ENCODE measurements at places on chromosomes 16 and 17. TPM values are rescaled to one million over a fixed set of nuclear protein-coding genes. Genes with fewer than 3 reads are reported as not detected.

CMTM2 gene
- total RNA-seq: not detected

GP1BA gene
- total RNA-seq: not detected

OR2C1 gene
- not detected for total RNA-seq

KRT23 gene
- not detected for total RNA-seq

SPN gene
- total RNA-seq: 4.5 TPM

HMOX2 gene
- total RNA-seq: 101 TPM

PLA2G10 gene
- total RNA-seq: not detected

MT1H gene
- not detected for total RNA-seq

ABCC3 gene
- total RNA-seq: 4.5 TPM

PLLP gene
- 22.4 TPM for total RNA-seq

TP53TG3C gene
- total RNA-seq: not detected

KRT33A gene
- not detected for total RNA-seq

BIRC5 gene
- not detected for total RNA-seq

DBNDD1 gene
- total RNA-seq: 6.2 TPM

Data from right atrium auricular region (tissue), 2 donors.